ENCODE measurements at places on chromosomes 1 and 21.

DNA sequence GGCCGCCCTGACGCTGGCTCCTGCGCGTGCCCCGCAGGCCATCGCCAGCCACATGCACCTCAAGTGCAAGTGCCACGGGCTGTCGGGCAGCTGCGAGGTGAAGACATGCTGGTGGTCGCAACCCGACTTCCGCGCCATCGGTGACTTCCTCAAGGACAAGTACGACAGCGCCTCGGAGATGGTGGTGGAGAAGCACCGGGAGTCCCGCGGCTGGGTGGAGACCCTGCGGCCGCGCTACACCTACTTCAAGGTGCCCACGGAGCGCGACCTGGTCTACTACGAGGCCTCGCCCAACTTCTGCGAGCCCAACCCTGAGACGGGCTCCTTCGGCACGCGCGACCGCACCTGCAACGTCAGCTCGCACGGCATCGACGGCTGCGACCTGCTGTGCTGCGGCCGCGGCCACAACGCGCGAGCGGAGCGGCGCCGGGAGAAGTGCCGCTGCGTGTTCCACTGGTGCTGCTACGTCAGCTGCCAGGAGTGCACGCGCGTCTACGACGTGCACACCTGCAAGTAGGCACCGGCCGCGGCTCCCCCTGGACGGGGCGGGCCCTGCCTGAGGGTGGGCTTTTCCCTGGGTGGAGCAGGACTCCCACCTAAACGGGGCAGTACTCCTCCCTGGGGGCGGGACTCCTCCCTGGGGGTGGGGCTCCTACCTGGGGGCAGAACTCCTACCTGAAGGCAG, 23.4 kb upstream of the ARF1 start:
- no peak for DNase-seq

DNA sequence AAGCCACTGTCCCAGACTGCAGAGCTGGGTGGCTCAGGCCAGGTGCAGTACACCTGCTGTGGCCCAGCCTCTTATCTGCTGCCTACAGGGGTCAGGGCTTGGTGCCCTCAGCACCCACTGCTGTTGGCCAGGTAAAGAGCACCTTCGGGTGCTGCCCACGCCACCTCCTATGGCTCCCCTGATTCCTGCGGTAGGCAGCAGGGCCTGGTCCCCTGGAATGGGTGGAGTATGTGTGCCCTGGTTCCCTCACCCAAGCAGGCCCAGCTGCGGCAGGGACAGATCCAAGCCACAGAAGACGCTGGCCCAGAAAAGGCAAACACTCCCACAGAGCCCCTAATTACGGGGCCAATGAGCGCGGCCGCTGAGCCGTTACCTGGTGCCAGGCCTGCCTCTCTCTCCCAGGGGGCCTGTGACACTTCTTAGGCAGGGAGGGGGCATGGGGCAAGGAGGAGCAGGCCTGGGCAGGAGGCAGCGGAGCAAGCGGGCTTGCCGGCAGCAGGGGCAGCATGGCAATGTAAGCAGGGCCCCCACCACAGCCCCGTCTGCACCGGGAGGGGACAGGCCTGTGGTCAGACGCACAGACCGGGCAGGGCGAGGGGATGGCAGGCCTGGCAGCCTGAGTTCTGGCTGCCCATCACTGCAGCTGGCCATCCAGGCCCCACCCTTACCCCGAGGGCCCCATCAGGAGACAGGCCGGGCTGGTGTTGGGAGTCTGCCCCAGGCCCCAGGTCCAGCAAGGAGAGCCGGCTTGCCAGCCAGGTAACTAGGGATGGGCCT, 19.0 kb downstream of the ESPN start:
- DNase-seq, result no peak

- DNase-seq, result peak; percentile 76
Measured at GRCh38 chr1:205543351-205544301, 39.2 kb downstream of the CDK18 start.

DNA sequence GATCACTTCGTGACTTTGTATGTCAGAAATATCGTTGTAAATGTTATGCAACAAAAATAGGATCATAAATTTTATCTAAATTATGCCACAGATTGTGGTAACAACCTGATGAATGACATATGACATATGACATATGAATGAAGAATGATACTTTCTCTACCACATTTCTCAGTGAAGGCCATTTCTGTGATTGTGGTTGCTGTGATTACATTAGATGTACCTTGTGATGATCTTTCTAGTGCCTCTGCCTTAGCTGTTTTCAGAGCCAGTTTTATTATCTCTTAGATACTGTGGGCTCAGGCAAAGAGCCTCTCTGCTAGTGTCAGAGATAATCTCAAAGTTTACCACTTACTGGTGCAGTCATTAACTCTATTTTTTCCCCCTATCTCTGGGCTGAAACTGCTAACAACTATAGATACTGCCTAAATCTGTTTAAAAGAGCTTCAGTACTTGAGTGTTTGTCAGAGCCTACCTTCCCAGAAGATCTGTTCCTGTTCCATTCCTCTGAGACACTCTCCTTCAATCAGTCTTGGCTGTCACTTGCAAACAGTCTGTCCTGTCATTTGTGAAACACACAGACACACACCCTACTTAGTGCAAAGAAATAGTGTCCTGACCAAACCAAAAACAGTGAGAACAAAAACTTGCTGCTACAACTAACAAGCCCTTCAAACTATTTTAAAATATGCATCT, 55.5 kb downstream of the HMCN1 start:
- DNase-seq, result no peak

- DNase-seq, result no peak
Measured at GRCh38 chr1:243946946-243947345, 96.9 kb upstream of the AKT3 start.

DNA sequence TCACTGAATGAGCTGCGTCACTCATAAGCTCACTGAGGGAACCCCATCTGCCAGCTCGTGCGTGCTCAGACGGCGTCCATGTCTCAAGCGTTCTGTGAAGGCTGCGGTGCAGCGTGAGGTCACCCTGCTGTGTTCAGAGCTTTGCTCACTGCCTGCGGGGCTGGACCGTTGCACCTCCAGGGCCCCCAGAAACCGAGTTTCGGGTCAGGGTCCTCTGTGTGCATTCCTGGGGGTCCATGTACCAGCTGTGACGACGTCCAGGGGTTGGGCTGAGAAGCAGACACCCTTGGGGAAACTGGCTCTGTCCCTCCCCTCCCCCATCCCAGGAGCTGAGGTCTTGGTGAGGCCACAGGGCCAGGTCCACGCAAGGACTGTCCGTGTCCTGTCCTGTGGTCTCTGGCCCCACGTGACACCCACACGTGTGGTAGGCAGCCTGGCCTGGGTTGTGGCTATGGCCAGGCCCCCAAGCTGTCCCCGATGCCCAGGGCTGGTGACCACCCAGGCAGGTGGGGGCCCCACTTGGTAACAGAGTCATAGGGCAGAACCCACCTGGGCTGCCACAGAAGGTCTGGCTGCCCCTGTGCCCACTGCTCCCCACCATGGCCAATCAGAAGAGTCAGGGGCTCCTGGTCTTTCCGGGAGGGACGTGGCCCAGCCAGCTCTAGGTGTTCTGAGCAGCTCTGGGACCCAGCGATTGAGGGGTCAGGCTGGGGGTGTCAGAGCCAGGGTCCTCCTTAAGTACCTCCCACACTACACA, 24.4 kb downstream of the FTCD start:
- DNase-seq, result no peak

DNA sequence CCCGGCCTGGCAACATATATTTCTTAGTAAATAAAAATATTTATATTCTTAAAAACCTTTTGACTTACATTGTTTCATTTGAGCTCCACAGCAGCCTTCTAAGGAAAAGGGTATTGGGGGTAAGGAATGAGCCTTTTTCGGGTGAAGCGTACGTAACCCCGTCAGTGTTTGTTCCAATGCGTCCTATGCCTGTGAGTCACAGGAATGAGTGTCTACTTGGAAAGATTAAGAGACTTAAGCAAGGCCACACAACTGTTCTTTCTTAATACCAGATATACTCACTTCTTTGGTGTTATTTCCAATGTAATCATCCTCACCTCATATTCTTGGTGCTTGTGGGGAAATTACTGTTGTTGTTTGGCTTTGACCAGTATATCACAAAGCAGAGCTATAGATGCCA, 22.7 kb downstream of the WDTC1 start:
- no peak for DNase-seq

GRCh38 chr1:155209312-155209721, 822 bp downstream of the MTX1 start:
- no peak for DNase-seq

DNA sequence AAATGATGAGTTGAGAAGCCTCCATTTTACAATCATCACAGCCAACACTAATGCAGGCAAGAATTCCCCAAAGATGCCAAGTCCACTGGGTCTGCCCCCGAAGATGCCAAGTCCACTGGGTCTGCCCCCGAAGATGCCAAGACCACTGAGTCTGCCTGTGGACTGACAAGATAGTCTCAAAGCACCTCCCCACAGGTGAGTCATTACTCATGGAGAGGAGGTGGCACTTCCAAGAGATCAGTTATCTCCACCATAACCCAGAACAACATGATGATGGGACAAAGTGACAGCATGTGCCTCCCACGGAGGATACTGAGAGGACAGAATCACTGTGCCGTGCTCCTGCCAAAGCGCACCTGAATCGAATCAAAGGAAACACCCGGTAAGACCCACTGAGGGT, 4.8 kb downstream of the PTTG1IP start:
- no peak for DNase-seq

GRCh38 chr1:60169206-60169605, 95.6 kb upstream of the C1orf87 start:
- DNase-seq, result peak; percentile 63

DNA sequence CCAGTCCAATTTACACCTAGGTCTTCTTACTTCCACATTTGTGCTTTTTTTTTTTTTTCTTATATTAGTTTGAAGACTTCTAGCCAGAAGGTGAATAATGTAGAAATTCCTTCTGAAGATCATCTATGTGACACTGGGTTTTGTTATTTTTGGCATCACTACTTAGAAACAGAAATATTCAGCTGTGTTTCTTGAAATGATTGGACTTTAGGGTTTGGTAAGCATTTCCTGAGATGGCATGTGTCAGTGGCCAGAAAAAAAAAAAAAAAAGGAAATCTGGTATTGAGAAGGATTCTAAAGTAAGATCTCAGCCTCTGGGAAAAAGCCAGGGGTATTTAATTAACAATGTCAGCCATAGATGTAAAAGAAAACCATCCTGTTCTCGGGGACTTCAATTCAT, 43.4 kb upstream of the LRRC8C start:
- no peak for DNase-seq

GRCh38 chr1:47752559-47752958, 244.6 kb downstream of the TRABD2B start:
- no peak for DNase-seq

DNA sequence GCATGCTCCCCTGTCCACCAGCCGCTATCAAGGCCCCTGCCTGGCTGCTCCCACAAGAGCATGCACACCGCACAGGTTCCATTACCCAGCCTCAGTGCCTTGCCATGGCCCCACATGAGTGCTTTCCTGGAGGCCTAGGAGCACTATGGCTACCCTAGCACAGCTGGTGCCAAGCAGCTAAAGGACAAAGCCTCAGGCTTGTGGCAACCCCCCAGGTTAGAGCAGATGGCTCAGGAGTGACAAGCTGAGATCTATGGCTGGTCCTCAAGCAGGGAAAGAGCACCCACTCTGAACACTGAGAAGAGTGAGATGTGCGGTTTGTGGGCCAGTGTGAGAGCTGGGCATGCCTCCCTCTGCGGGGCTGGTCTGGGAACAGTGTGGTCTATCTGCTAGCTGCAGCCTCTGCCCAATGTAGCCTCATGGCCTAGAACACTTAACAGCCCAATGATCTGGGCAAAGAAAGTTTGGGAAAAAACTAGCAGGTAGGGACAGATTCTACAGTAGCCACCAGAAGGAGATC, 129.8 kb downstream of the VAV3 start:
- DNase-seq, result no peak

DNA sequence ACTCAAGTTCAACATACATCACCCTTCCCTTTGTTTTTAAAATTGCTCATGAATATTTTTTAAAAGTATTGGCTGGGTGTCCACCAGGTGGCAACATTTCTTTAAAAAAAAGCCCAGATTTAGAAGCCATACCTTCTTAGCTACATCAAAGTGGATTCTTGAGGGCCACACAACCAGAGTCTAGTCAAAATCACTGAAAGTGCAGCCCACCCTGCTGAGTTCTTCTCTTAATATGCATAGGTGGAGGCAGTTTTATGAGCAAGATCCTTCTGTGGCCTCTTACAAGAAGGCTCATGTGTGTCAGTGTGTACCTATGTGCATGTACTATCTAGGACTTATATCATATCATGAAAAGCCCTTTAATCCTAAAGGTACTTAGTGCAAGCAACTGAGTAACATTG, 16.9 kb upstream of the GNG12 start:
- DNase-seq, result peak; percentile 64

- DNase-seq, result peak; percentile 65
Measured at GRCh38 chr21:29228306-29228705, 70.4 kb upstream of the BACH1 start.

DNA sequence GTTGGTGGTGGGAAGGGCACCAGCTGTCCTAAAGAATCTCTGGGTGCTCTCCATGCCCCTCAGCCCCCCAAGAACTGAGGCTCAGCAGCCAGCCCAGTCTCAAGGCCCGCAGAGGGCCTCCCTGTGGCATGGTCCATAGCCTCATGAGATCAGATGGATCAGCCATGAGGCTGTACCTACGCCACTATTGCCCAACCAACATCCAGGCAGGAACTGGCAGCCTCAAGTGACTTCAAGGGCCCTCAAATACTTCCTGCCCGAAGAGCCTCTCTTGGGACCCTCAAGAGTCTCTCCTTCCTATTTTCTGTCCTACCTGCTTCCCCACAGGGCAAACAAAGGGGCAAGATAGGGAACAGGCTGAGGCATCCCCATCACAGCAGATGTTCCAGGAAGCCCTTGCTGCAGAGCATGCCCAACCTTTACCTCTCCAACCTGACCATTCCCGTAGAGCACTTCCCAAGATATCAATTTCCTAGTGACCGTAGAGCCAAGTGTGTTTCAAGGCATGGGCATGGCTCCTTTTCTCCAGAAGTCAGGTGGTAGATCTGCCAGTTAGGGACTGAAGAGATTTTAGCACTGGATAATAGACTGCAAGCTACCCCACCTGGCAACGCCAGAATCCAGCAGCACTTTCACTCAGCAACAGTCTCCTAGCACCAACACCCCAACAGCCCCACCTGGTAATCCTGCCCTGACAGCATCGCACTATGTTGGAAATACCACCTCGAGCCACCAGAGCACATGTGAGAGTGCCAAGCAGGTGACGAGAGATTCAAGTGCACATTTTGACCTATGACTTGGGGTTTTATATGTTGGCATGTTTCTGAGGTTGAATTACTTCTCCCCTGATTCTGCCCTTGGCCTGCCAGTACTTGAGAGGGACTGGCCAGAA, 13.7 kb upstream of the MFSD2A start:
- DNase-seq, result no peak

DNA sequence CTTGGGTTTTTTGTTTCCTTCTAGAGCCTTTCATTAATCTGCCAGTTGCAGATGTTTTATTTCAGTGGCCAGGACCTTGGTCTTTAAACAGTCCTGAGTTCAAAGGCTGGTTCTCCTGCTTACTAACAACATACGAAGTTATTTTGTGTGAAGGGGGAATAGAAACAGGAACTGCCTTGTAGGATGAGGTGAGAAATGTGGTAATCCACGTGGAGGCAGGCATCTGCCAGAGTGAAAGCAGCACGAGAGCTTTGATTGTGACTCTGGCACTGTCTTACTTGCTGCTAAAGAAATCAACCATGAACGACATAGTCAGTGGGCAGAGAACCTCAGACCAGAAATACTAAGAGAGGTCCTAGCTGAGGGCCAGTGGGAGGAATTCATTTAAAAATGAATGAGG, 30.4 kb downstream of the TMEM63A start:
- DNase-seq, result no peak
